ENCODE measurements at places on chromosomes 2 and 18.

- no peak for DNase-seq
Measured at GRCh38 chr2:10400568-10400977, 47.6 kb downstream of the ODC1 start.

- DNase-seq: no peak
Measured at GRCh38 chr2:130790804-130791616, 35.7 kb downstream of the AMER3 start.

- DNase-seq: no peak
Measured at GRCh38 chr2:41806286-41806685, 241.5 kb upstream of the PKDCC start.

DNA sequence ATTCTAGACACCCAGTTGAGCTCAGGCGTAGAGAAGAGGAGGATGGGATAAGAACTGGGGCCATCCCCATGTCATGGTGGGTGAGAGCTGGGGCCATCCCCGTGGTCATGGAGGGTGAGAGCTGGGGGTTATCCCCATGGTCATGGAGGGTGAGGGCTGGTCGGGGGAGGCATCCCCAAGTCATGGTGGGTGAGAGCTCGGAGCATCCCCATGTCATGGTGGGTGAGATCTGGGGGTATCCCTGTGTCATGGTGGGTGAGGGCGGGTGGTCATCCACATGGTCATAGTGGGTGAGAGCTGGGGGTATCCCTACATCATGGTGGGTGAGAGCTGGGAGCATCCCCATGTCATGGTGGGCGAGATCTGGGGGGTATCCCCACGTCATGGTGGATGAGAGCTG is 52.5 kb downstream of the IL1RL2 start:
- DNase-seq: no peak

- DNase-seq: peak; percentile 42
Measured at GRCh38 chr2:11753886-11754699, 7.7 kb downstream of the LPIN1 start.

Measured in stimulated activated CD8-positive, alpha-beta memory T cell treated with anti-CD3 and anti-CD28 coated beads, Interleukin-2, amount 100 ng/mL, for 1 hour (primary cell).